SHP77 treated with DMSO at 0.1 percent for 48 hours (cell line): ENCODE measurements at places on chromosomes 16 and 17.

DNA sequence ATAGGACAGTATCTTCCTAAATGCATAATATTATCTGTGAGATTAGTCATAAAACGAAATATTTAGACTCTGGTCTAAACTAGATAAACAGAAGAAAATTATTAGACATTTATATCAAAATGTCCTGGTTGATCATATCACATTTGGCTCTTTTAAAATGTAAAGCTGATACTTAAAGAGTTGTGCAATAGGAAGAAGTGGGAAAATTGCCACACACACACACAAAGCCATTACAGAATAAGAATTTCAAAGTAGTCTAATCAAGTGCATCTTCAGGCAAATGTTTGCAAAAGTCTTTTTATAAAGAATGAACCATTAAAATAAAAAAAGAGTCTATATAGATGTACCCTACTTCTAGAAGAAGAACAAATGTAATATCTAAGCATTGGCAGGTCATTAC is 301.7 kb downstream of the KIF2B start:
- no peak for DNase-seq

DNA sequence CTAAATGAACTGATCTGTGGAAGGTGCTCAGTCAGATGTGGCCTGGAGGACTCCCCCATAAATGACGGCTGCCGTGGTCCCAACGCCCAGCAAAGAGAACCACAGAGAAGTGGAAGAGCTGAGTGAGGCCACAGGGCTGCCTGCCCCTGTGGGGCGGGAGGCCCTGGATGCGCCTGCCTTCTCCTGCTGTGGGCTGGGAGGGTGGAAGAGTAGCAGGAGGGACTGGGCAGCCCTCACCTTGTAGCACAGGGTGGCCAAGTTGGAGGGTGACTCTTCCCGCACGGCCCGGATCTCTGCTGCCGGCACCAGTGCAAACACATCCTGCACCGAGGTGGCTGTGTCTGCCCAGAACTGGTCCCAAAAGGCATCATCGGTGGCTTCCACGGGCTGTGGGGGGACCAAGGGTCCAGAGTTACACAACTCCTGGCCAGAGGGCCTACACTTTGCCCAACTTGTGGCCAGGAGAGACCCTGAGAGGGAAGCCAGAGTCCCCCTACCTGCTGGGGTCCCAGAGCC is 8.3 kb downstream of the HID1 start:
- DNase-seq: no peak

- no peak for DNase-seq
These were observed 270.1 kb upstream of the TNRC6C start for GRCh38 chr17:77688369-77688768.

DNA sequence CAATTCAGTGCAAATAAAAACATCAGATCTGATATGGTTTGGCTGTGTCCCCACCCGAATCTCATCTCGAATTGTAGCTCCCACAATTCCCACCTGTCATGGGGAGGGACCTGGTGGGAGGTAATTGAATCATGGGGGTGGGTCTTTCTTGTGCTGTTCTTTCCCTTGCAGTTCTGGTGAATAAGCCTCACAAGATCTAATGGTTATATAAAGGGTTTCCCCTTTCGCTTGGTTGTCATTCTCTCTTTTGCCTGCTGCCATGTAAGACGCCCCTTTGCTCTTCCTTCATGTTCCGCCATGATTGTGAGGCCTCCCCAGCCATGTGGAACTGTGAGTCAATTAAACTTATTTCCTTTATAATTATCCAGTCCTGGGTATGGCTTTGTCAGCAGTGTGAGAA is 68.9 kb upstream of the NFAT5 start:
- no peak for DNase-seq

DNA sequence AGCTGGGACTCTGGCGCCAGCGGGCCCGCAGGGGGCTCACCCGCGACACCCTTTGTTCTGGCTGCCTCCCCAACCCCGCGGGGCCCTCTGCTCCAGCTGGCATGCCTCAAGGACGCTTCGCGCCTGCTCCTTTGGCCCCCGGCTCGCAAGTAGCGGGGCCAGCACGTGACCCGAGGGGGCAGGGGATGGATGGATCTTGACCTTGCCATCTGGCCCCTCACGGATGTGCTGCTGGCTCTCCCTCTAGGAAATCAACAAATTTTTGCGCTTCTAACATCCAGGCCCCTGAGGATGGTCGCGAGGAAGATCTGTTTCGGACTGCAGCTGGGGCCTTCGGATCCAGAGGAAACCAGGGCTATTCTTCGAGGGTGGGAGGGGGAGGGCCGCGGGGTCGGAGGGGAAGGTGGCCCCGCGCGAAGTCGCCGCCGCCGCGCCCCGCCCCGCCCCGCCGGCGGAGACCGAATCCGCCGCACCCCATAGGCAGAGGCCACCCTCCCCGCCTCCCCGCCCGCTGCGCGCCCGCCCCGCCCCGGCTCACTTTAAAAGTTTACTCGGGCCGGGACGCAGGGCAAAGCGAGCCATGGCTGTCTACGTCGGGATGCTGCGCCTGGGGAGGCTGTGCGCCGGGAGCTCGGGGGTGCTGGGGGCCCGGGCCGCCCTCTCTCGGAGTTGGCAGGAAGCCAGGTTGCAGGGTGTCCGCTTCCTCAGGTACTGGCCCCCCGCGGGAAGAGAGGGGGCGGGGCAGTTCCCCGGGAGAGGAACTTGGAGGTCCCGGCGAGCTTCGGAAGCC is at the start of gene ACSF2:
Gene ACSF2 (plus strand): TSS at position 537 of the 790 bp plus-strand sequence. CDS start 44 bp downstream, at position 581.
- no peak for DNase-seq

GRCh38 chr17:17228521-17229279 is 8.3 kb downstream of the FLCN start:
- DNase-seq: no peak

GRCh38 chr17:37322106-37322505 is 53.7 kb upstream of the C17orf78 start:
- DNase-seq: no peak

DNA sequence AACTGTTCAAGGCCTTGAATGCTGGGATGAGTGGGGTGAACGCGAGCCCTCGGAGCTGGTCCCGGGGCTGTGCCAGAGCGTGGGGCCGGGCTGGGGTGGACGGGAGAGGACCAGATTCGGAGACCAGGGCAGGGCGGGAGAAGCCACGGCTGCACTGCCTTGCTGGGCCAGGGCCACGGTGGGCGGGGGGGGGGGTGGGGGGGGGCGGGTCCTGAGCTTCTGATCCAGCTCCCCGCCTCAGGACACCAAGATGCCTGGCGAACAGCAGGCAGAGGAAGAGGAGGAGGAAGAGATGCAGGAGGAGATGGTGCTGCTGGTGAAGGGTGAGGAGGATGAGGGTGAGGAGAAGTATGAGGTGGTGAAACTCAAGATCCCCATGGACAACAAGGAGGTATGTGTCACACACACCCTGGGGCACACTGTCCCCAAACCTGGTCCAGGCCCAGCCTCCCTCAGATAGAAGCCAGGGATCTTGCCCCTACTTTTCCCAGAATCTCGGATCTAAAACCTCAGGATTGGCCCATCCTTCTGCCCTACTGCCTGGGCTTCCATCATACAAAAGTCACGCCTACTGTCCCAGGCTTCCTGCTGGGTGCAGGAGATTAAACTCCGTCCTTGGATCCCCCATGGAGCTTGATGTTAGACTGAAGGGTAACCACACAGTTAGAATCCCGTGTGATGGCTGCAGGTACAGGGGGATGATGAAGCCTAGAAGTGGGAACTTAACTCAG is 563 bp downstream of the ZNF771 start:
- DNase-seq: no peak

- no peak for DNase-seq
These were observed 6.9 kb downstream of the ERCC4 start for GRCh38 chr16:13926891-13927290.

DNA sequence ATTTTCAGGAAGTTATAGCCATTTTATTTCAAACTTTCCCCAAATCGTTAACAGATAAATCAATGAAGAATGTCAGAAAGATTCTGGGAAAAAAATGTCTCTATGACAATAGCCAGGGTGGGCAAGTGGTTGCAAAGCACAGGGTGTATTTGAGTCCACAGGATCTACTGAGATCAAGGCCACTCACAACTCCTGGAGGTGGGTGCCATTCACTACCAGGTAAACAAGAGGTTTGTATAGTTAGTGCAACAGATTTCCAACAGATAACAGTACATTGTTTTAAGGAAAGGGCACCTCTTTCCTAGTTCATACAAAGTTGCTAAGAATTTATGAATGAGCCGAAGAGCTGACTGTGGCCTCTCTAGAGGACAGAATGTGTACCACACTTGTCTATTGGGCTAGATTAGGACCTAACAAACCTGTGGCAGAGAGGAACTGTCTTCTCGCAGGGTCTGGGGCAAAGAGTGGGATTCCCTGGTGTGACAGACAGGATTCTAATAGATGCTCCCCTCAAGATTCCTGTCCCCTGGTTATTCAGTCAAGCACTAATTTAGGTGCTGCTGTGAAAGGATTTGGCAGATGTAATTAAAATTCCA is 52.0 kb upstream of the ZNF629 start:
- no peak for DNase-seq

GRCh38 chr16:3431779-3432219 is 11.5 kb downstream of the ZNF597 start:
- no peak for DNase-seq

GRCh38 chr16:2532494-2533141 is 1.4 kb upstream of the CEMP1 start:
- peak; percentile 12 for DNase-seq

DNA sequence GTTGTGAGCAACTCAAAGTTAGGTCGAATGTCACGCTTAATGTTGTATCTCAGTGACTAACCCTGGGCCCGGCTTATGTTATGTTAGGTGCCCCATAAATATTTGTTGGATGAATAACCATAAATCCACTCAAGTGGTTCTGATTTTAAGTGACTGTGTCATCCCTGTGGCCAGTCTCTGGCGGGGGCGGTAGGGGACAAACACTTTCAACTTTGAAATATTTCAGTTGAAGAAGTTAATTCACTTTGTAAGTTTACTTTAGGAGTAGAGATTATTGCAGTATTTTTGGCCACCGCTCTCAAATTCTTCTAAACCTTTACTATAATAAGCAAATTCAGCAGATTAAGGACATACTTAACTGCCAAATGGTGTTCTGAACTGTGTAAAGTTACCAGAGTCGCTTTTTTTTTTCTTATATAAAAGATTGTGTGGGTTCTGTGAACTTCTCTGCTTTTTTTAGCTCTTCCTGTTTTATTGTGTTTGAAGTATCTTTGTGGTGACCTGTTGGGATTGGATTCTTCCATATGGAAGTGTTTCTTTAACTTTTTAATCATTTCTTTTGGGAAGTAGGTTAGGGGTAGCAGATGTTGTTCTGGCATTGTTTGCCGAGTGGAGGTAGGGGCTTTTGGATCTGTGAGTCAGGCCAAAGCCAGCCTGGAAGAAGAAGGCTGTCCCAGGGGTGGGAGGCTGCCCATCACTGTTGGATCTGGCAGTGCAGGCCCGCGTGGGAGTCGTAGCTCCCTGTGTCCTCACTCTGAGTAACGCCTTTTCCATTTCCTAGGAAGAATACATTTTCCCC is 61.4 kb upstream of the TBX2 start:
- no peak for DNase-seq

GRCh38 chr17:48498164-48498850 is 32.5 kb downstream of the HOXB1 start:
- DNase-seq: peak; percentile 80

DNA sequence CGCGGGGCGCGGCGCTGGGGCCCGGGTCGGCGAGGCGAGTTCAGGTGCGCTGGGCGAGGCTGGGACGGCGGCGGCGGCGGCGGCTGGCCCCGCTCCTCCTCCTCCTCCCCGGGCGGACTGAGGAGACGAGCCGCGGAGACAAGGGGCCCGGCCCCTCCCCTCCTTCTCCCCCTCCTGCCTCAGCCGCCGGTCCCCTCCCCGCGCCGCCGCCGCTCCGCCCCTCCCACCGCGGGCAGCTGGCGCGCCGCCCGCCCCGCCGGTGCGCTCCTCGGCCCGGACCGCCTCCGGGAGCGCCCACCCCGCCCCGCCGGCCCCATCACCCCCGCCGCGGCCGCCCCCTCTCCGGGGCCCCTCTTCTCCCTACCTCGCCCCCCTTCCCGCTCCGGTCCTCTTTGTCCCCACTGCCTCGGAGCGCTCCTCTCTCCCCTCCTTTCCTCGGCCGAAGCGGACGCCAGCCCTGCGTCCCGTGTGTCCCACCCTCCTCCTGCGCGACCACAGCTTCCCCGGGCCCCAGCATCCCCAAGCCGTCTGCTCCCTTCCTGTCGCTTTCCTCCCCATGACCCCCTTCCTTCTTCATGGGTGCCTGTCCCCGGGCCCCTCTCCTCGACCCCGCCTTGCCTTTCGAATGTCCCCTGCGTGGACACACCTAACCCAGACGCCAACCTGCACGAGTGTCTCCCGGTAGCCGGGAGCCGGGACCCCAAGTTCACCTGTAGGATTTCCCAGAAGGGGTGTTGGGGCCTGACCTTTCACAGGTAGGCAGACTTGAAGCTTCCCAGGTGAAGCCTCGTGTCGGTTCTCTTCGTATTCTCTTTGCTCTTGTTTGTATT is at the start of gene TOX3:
Gene TOX3 (minus strand): TSS at position 140 of the 830 bp plus-strand sequence. CDS start 420 bp downstream, outside the sequence.
- no peak for DNase-seq

DNA sequence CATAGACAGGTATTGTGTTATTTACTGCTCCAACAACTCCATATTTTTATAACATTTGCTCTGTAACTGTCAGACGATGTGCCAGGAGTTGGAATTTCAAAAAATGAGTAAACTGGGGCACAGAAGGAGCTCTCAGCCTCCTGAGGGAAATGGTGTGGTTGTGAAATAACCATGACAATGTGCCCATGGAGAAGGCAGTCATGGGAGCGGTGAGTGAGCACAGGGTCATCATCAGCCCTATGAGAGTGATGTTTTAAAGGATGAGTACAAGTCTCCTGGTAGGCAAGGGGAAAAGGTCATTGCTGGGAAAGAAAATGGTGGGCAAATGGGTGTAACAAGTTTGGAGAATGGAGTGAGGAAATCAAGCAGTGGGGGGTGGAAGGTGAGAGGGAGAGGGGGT is 115.0 kb upstream of the SEC14L1 start:
- no peak for DNase-seq

GRCh38 chr16:14088155-14088753 is 17.1 kb downstream of the MRTFB start:
- no peak for DNase-seq

- no peak for DNase-seq
These were observed 13.2 kb downstream of the ZFPM1 start for GRCh38 chr16:88466175-88466862.

DNA sequence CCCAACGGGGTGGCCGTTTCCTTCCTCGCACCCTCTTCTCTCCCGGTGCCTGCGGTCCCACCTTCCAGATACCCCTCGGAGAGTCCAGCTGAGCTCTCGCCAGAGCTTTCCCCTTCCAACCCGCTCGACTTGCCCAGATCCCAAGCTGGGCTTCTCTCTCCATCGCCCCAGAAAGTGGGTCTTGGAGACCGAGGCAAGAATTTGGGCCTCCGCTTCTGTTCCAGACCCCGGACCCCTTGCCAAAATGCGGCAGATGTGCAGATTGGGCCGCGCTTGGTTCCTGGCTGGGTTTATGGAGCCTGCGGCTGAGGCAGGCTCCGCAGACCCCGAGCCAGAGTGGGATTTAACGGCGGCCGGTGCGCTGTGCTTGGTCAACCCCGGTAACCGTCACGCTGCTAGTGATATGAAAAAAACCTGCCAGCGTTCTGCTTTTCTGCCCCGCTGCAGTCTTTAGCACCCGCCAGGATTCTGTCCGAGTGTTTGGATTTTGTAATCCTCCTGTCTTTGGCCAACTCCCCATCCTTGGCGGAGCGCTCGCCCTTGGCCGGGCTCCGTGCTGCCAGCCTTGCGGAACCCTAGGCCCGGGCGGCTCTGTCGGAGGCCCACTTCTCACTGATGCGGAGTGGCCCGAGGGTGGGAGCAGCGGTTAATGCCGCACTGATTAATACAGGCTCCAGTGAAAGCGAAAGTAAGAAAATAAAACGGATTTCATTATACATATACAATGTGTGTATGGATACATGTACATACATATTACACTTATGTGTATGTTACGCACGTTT is 754 bp upstream of the SLFN11 start:
- no peak for DNase-seq
